ENCODE measurements at places on chromosomes 5 and 9.

DNA sequence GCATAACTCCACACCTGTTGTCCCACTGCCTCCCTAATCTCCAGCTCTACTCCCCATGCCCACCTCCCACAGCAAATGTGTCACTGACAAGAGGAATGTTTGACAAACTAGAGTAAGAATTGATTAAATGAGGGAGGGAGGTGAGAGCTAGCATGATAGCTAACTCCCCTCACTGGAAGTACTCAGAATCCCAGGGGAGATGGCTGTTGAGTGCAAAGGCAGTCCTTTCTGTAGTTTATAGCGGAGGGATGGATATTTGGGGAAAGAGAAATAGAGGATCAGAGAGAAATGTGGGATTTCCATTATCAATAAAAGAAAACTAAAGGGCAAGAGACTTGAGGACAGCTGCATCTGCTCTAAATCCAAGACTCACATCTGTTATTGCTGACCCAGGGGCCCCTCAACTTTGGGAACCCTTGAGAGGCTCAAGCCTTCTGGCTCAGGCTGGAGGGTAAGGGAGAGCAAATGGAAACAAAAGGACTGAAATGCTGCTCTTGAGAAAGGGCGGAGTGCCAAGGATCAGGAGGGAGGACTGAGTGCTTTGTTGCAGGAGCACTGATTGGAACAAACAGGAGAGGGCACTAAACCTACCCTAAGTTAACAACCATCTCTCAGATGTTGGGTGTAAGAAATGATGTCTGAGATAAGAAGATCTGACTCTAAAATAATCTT, 372.1 kb downstream of the NTRK2 start:
- DNase-seq: no peak
- peaks cover 17% of the 10 kb centered on the region for H3K27me3 ChIP-seq
- no peaks in the 10 kb centered on the region for H3K36me3 ChIP-seq
- H3K27ac ChIP-seq: no peak overlapping the region

DNA sequence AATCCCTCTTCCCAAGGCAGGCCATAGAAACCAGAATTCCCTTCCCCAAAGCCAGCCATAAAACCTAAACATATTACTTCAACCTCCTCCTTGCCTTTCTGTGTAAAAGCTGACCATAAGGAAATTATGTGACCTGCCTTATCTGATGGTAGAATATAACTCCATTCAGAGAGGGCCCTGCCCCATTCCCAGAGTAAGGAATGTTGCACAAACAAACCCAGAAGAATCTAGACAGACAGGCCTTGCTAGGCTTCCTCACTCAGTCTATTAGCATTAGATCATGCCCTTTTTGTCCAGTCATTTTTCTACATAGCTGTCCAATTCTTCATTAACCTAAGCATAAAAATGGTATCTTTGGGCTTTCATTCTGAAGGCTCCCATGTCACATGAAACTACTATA, 17.8 kb upstream of the IFNB1 start:
- no peaks in the 10 kb centered on the region for H3K27me3 ChIP-seq
- H3K4me3 ChIP-seq: no peak overlapping the region
- peak overlapping the region; percentile 56 for H3K27ac ChIP-seq
- DNase-seq: no peak
- no peaks in the 10 kb centered on the region for H3K36me3 ChIP-seq

GRCh38 chr9:135034106-135034505, 53.4 kb upstream of the OLFM1 start:
- peaks cover 14% of the 10 kb centered on the region for H3K27me3 ChIP-seq
- no peaks in the 10 kb centered on the region for H3K4me1 ChIP-seq
- no peaks in the 10 kb centered on the region for H3K36me3 ChIP-seq
- no peak for DNase-seq
- H3K4me3 ChIP-seq: no peak overlapping the region

DNA sequence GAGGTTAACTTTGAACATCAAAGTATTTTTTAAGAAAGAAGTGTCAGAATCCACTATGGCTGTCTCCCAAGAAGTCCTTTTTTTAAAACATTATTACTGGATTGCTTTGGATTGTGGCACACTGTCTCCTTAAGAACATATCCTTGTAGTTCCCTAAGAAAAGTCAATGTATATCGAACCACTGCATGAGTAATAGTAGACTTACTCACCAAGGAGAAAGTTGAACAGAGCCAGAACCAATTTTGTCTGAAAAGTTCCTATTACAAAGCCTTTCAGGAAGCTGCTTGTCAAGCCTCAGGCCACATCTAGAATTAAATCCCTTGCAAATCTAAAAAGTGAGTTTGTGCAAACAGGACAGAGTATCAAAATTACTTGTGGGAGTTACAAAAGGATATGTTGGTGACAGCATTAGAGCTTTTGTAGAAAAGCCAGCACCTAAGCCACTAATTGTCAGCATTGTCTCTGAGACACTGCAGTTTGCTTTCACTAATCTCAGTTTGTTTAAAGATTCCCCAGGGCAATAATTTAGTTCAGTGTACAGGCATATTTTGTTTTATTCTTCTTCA, 195.4 kb downstream of the MPDZ start:
- H3K4me3 ChIP-seq: no peak overlapping the region
- H3K36me3 ChIP-seq: no peaks in the 10 kb centered on the region
- no peaks in the 10 kb centered on the region for H3K27me3 ChIP-seq
- no peaks in the 10 kb centered on the region for H3K4me1 ChIP-seq
- H3K27ac ChIP-seq: no peak overlapping the region

DNA sequence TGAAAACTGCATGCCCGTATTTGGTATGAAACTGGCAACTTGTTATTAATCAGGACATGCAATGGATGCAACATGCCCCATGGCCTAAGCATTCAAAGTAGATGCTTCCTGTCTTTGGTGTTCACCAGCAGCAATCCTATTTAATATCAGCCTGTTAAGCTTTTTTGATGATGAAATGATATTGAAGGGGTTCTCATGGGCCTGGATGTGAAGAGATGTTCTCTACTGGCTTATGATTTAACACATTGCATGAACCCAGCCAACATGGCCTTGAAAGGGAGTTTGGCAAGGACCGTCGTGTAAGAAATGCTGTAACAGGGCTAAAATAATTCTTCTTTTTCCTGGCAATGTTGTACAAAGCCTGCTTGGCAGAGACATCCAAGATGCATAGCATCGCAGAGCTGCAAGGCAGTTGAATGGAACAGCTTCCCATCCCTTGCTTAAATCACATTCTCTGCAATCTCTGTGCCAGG, 111.2 kb downstream of the SMARCA2 start:
- H3K36me3 ChIP-seq: peaks cover 49% of the 10 kb centered on the region
- peaks cover 48% of the 10 kb centered on the region for H3K4me1 ChIP-seq
- no peak for DNase-seq
- H3K27ac ChIP-seq: peak overlapping the region; percentile 59
- H3K4me3 ChIP-seq: peak overlapping the region; percentile 28
- H3K27me3 ChIP-seq: no peaks in the 10 kb centered on the region

GRCh38 chr9:121354141-121354540, 15.9 kb downstream of the STOM start:
- no peak overlapping the region for H3K4me3 ChIP-seq
- peaks cover 100% of the 10 kb centered on the region for H3K4me1 ChIP-seq
- DNase-seq: no peak
- H3K36me3 ChIP-seq: peaks cover 70% of the 10 kb centered on the region

DNA sequence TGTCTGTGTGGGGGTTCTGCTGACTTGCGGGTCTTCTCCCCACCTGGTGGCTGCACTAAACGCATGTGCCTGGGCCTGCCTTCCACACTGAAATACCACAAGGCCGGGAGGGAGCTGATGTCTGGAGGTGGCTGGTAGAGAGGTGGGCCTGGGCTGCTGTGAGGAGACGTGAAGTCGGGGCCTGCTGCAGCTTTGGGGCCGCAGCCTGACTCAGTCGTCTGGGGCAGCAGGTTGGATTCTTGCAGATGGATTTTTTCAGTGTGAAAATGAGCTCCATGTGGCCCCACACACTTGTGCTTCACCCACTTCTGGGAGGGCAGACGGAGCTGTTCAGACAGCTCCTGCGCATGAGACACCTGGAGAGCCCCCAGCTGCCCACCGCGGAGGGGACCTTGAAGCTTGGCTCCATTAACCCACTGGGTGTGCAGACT, 29.3 kb downstream of the COL5A1 start:
- no peak overlapping the region for H3K4me3 ChIP-seq
- peaks cover 8% of the 10 kb centered on the region for H3K4me1 ChIP-seq
- no peak overlapping the region for H3K27ac ChIP-seq
- no peaks in the 10 kb centered on the region for H3K36me3 ChIP-seq
- no peaks in the 10 kb centered on the region for H3K27me3 ChIP-seq

- no peaks in the 10 kb centered on the region for H3K4me1 ChIP-seq
- no peaks in the 10 kb centered on the region for H3K36me3 ChIP-seq
- H3K4me3 ChIP-seq: no peak overlapping the region
- DNase-seq: peak; percentile 52
Measured at GRCh38 chr5:94545870-94546625, 72.4 kb downstream of the KIAA0825 start.

DNA sequence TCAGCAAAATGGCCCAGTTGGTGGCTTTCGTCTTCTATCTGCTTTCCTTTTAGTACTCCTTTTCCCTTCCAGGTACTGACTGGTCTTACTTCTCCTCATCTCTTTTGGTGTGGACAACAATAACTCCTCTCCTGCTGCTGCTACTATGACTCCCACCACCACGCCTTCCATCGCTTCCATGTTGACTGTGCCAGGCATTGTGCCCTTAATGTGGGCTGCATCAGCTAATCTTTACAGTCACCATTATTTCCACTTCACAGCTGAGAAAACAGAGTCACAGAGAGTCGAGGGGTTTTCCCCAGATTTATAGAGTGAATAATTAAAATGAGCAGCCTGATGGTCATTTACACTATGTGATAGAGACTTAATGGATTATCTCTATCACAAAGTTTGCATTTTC, 184.9 kb upstream of the IL12B start:
- DNase-seq: no peak
- H3K27ac ChIP-seq: no peak overlapping the region
- H3K4me1 ChIP-seq: peaks cover 21% of the 10 kb centered on the region
- no peaks in the 10 kb centered on the region for H3K36me3 ChIP-seq
- no peak overlapping the region for H3K4me3 ChIP-seq

DNA sequence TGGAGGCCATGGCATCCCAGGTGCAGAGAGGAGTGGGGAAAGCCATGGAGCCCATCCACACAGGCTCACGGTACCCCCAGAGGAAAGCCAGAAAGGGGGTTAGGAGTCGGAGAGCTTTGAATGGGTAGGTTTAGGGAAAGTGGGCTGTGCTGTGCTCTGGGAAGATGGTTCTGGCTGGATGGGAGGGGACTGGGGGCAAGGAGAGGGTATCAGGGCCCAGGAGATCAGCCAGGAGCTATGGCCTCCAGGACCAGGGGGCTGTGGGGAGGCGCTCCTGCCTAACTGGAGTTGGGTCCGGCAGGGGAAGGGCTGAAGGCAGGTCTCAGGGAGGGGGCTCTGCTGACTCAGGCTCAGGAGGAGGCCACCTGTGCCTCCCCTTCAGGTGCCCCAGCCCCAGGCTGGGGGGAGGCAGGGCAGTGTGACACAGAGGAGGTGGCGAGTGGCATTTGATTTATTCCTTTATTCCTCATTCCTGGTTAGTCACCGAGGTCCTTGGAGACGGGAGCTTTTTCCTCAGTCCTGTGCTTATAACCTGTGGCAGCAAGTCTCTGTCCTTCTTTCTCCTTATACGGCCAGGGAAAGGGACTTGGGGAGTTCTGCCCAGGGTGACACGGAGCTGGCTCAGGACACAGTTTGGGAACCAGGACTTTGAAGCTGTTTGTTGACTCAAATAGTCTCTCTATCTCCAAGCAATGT, 60.8 kb downstream of the TSTD2 start:
- no peak overlapping the region for H3K27ac ChIP-seq
- no peaks in the 10 kb centered on the region for H3K4me1 ChIP-seq
- H3K27me3 ChIP-seq: no peaks in the 10 kb centered on the region

- H3K4me1 ChIP-seq: no peaks in the 10 kb centered on the region
- no peak overlapping the region for H3K27ac ChIP-seq
- H3K36me3 ChIP-seq: no peaks in the 10 kb centered on the region
- no peak overlapping the region for H3K4me3 ChIP-seq
Measured at GRCh38 chr9:18422296-18423036, 51.5 kb upstream of the ADAMTSL1 start.

DNA sequence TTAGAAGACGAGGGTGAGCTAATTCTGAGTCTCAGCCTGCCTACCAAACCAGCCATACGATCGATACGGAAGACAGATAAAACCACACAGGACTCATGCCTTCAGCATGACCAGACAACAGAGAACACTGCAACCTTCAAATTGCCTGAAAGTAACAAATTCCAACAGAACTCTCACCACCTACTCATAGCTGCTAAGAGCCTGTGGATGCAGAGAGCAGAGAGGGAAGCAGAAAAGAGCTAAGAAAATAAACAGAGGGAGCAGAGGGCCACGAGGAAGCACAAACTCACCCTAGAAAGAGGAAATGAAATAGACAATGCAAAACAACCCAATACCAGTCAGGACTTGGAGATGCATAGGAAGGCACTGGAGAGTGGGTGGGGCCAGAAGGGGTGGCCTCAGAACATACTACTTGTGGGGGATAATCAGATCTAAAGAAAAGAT, 86.7 kb upstream of the TAS2R1 start:
- no peak overlapping the region for H3K27ac ChIP-seq
- no peak overlapping the region for H3K4me3 ChIP-seq
- H3K36me3 ChIP-seq: no peaks in the 10 kb centered on the region
- no peaks in the 10 kb centered on the region for H3K27me3 ChIP-seq
- DNase-seq: no peak

- H3K4me3 ChIP-seq: no peak overlapping the region
- DNase-seq: no peak
- no peaks in the 10 kb centered on the region for H3K36me3 ChIP-seq
- H3K27me3 ChIP-seq: no peaks in the 10 kb centered on the region
Measured at GRCh38 chr9:2497666-2498400, 123.8 kb upstream of the VLDLR start.

DNA sequence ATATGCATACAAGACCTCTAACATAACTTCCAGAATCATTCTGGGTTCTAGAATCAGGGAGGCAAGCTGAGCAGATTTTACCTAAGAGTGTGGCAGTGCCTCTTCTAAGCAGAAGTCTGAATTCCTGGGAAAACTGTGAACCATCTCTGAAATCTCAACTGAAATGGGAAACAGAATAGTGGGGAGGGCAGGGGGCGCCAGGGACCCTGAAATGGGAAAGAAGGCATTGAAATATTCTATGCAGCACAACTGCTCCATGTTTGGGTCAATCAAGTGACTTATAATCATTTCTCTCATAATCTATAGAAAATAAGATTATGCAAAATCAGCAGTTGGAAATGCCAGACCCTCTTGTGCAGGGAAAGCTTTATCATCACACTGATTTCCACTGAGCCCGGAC, 156.1 kb downstream of the EBF1 start:
- no peaks in the 10 kb centered on the region for H3K4me1 ChIP-seq
- no peaks in the 10 kb centered on the region for H3K27me3 ChIP-seq
- no peak overlapping the region for H3K27ac ChIP-seq
- H3K36me3 ChIP-seq: no peaks in the 10 kb centered on the region
- no peak for DNase-seq
- H3K4me3 ChIP-seq: no peak overlapping the region

- H3K27me3 ChIP-seq: peaks cover 38% of the 10 kb centered on the region
- H3K36me3 ChIP-seq: no peaks in the 10 kb centered on the region
- H3K4me1 ChIP-seq: peaks cover 24% of the 10 kb centered on the region
Measured at GRCh38 chr5:83470526-83471404, 779 bp upstream of the VCAN start.

Measured in lower lobe of right lung (tissue), 2 donors.